ENCODE measurements at places on chromosomes 6 and 20. TPM values are rescaled to one million over a fixed set of nuclear protein-coding genes. Genes with fewer than 3 reads are reported as not detected.

The HCK gene
- not detected for total RNA-seq

The RPS18 gene
- 2,083 TPM for total RNA-seq

The FRS3 gene
- 1.3 TPM for total RNA-seq

- no peak for DNase-seq
Measured at GRCh38 chr20:41619360-41620100, 1.4 kb upstream of the CHD6 start.

GRCh38 chr20:667351-668034 is 8.1 kb downstream of the SCRT2 start:
- peak; percentile 45 for DNase-seq

DNA sequence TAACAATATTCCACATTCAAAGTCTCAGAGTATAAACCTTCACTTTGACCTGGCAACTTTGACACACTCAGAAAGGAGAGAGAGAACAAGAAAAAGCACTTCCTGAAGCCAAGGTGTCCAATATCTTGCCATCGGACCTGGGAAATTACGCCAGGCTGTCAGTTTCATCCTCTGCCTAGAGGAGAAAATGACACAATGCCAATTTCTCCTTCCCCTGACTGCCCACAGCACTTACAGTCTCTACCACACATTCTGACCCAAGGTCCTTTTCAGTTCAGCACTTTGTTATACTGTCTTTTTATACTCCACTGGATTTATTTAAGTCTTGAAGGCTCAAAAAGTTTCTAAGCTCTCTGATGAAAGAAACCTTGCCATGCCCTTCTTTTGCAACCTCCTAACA is 250.4 kb downstream of the GMPR start:
- DNase-seq = no peak

DNA sequence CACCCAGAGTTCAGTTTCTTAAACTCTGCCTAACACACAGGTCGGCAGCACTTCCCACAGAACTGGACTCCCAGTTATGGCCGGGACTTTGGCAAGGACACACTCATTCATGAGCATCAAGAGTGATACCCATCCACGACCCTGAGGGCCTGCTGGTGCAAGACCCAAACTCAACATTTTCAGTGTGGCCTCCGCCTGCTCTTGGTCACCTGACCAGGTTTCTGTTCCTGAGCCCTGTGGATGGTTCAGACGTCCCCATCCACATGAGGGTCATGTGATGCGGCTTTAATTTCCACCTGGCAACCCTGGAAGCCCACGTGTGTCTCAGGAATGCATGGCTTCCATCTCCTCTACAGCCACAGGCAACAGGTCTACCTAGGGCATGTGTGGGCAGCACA is 245.3 kb downstream of the DLL1 start:
- DNase-seq = no peak

DNA sequence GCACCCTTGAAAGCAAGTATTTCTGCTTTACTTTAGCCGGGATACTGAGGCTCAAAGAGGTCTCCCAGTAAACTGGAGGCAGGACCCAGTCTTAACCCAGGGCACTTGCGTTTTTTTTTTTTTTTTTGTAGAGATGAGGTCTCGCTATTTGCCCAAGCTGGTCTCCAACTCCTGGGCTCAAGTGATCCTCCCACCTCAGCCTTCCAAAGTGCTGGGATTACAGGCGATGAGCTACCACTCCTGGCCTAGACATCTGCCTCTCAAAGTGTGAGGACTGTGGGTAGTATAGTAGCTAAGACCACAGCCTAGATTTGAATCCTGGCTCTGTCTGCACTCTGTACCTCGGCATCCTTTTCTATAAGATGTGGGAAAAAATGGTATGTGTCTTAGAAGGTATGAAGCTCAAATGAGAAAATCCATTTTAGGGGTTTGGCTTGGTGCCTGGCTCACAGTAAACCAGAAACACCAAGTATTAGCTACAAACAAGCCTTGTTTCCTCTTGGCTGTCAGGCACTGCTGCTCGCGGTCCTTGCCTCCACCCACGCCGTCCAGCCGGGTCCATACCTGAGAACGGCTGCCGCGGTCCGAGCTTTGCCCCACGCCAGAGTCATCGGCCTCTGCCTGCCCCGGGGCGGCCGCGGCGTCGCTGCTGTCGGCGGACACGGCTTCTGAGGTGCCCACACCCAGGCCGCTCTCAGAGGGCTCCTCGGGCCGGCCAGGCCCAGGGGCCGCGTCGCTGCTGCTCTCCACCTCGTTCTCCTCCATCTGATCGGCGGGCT is 1.2 kb downstream of the ZNF335 start:
- DNase-seq = peak; percentile 34

DNA sequence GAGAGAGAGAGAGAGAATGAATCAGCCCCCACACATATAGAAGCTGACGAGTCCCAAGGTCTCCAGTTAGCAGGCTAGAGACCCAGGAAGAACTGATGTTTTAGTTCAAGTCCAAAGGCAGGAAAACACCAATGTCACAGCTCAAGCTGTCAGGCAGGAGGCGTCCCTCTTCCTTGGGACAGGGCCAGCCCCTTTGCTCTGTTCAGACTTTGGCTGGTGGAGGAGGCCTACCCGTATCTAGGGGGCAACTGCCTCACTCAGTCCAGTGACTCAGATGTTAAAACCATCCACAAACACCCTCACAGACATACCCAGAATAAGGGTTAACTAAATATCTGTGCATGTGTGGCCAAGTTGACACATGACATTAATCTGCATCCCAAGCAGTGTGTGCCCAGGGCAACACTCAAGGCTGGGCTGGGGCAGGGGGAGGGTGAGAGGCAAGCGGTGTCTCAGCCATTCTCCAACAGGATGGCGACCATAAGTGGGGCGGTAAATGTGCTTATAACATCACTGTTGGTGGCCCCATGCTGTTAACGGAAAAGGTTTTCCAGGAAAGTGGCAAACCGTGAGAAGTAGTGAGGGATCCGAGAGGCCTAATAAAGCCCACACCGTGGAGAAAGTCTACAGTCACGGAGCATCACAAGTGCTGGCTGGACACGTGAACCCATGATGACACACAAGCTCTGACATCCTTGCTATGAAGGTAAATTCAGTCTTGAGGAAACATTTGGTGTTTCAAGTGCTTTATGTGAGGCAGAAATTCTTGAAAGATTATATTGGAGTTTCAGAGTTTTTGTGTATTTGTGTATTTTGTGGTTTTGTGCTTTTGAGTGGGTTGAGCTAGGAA is 28.1 kb downstream of the RAMACL start:
- no peak for DNase-seq

DNA sequence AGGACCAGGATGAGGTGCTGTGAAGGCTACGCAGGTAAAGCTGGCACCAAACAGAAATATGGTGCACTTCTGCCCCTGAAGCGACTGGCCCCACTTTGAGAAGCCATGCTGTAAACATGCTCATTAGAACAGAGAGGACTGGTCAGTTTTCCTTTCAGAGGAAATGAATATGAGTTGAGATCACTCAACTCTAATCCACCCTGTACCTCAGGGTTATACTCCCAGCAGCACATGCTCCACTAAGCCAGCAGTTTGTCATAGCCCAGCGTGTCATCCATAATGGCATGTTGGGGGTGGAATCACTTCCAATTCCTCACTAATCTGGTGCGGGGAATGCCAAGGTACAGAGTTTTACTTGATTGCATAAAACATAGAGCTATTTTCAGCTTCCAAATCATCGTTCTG is 98.1 kb downstream of the HIVEP2 start:
- DNase-seq = peak; percentile 92

- no peak for DNase-seq
Measured at GRCh38 chr6:13156381-13156780, 172.0 kb downstream of the TBC1D7 start.

DNA sequence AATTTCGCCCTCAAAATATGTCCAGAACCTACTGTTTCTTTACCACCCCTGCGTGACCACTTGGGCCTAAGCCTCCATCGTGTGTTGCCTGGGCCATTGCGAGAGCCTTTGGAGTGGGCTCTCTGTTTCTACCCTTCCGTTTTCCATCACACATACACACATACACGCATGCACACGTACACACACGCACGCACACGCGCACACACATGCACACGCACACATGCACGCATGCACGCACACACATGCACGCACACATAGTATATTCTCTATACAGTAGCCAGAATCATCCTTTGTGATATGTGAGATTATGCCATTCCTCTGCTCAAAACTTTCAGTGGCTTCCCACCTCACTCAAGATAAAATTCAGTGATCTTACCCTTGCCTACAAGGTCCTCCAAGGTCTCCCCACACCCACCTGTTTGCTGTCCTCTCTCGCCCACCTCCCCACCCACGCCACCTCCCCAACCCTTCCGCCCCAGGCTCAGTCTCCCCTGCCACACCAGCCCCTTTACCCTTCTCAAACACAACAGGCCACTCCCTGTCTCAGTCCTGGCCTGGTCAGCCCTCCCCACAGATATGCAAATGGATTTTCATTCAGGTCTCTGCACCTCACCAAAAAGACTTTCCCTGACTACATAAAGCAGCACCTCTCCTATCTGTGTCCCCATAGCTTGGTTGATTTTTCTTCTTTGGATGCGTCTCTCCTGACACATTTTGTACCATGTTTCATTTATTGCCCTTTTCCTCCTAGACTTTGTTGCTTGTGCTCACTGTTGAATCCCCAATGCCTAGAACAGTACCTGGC is 559.6 kb downstream of the CD83 start:
- no peak for DNase-seq

DNA sequence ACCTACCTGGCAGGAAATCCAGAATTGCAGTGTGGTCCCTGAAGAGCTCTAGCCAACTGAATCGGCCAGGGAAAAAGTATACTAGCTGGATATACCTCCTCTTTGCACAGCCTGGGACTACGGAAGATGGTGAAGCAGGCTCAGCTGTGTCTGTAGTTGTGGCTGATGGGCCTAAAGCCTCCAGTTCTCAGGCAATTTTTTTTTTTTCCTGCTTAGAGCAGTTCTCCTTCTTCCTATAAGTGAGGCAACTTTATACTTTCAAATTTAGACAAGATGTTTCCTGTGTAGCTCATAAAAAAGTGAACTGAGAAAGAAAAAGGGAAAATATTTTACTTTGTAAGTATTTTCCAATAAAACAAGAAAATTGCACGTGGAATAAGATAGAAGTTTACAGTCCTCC is 172.9 kb downstream of the CARMIL1 start:
- DNase-seq = no peak

GRCh38 chr6:126170978-126171382 is 168.9 kb upstream of the CENPW start:
- peak; percentile 49 for DNase-seq
